Motor neuron (in vitro differentiated cells): ENCODE measurements at places on chromosomes 3 and 15. TPM values are rescaled to one million over a fixed set of nuclear protein-coding genes. Genes with fewer than 3 reads are reported as not detected.
A peak's percentile ranks its signal among the peaks of the same experiment; 100 is the strongest.

Gene TGM4
- total RNA-seq: 0.18 and 0.33 TPM in 2 replicates

Gene PCOLCE2
- 5.8 and 6.6 TPM in 2 replicates for total RNA-seq

Gene CPA3
- total RNA-seq: not detected in 2 replicates

GRCh38 chr3:39379778-39380155, 3.4 kb upstream of the SLC25A38 start:
- no peak for ATAC-seq

DNA sequence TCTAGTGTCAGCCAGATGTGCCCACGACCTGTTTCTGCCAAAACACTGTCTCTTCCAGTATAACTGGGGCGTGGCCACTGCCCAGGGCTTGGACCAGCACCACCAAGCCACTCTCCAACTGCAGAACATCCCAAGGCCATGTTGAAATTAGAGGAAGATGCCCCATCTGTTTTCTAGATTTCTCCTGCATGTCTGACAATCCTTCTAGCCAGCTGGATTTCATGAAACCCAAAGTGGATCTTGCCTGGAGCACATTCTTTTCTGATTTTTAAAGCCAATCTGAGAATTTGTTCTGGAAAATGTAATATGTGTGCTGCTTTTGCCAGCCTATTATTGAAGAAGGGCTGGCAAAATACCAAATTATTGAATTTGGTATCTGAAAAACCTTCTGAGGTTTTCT, 182.5 kb downstream of the SLCO3A1 start:
- no peak for ATAC-seq

- peak; percentile 42 for ATAC-seq
These were observed 121.6 kb downstream of the UBE2E2 start for GRCh38 chr3:23324745-23325144.

Gene ZNF385D
- 3.9 and 4.5 TPM in 2 replicates for total RNA-seq

DNA sequence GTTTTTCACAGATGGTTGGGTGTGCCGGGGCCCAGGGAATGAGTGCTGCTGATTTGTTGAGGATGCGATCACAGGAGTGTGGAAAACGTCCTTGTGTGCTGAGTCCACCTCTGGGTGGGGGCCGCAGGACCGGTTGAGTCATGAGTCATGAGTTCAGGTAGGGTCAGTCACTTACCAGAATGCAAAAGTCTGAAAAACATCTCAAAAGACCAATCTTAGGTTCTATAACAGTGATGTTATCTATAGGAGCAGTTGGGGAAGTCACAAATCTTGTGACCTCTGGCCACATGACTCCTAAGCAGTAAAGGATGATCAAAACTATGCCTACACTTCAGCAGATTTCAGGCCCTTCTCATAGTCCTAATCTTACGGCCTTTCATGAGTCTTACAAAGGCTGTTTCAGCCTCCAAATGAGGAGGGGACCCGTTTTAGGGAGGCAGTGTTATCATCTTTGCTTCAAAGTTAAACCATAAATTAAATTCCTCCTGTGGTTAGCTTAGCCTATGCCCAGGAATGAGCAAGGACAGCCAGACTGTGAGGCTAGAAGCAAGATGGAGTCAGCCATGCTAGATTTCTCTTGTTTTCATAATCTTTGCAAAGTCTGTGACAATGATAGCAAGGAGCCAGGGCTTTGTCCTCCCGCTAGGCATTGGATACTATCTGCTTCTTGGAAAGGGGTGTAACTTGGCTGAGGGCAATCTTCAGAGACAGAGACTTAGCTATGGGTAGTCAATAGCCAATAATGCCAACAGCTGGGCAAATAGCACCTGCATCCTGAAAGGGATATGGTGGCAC, 30.6 kb upstream of the PIAS1 start:
- ATAC-seq: no peak

GRCh38 chr3:121517953-121518655, 27.7 kb downstream of the POLQ start:
- no peak for ATAC-seq

DNA sequence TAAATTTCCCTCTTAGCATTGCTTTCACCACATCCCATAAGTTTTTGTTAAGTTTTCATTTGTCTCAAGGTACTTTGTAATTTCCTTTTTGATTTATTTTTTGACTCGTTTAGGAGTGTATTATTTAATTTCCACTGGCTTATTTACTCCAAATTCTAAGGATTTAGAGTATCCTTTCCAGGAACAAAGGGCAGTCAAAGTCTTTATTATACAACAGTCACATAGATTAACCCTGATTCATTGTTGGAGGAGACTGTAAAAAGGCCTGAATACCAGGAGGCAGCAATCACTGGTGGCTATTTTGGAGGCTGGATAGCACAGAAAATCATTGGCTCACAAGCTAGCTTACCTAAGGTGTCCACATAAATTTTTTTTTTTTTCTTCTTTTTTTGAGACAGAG, 39.9 kb downstream of the OIP5 start:
- no peak for ATAC-seq

Gene SOX14
- total RNA-seq: 8.7 and 9.5 TPM in 2 replicates

GRCh38 chr15:70323111-70323851, 225.6 kb upstream of the TLE3 start:
- ATAC-seq: no peak

- ATAC-seq: no peak
These were observed 9.3 kb upstream of the RPL29 start for GRCh38 chr3:52004906-52005395.

- ATAC-seq: no peak
These were observed 21.8 kb downstream of the PCOLCE2 start for GRCh38 chr3:142866841-142867631.

DNA sequence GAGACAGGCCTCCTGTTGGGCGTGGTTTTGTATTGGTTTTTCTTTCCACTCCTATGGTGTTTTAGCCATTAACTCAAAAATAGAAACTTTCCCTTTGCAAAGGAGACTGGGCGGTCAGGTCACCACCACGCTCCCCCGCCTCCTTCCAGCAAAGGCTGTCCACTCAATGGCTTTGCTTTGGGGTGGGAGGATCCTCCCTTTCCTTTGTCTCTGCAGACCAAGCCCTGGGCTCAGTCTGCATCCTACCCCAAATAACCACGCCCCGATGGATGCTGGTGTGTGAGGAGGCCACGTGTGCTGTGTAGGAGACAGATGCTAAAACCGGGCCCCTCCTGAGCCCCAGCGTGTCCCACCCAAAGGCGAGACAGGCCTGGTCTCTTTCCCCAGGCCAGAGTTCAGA, 68.5 kb downstream of the GRIP2 start:
- no peak for ATAC-seq

DNA sequence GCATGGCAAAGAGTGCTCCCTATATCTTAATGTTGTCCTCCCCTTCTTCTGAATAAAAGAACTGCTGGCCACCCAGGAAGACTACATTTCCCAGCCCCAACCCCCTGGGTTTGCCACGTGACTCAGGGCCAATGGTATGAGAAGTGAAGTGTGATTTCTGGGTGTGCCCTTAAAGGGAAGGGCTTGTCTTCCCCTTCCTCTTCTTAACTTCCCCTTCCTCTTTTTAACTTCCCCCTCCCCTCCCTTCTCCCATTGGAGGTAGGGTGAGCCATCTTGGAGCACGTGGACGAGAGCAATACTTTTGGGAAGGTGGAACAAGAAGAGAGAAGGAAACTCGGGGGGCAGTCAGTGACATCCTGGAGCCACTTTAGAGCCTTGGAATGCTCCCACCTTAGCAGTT, 6.8 kb upstream of the KBTBD12 start:
- no peak for ATAC-seq

DNA sequence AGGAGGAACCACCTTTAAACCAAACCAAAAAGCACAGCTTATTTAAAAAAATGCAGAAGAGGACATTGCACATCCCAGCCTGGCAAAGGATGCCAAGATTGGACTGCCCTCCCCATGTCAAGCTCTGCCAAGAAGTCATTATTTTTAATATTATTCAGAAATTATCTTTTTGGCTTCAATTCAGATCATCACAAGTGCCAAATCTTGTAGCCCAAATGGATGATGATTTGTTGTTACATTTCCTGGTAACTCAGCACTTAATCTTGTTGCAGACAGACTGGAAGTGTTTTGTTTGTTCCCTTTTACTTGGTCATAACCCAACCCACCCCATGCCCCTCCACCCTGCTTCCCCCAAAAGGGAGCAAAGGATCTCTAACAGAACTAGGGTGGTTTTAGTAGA, 28.1 kb upstream of the LXN start:
- no peak for ATAC-seq

GRCh38 chr3:23685541-23686258, 120.1 kb upstream of the UBE2E1 start:
- ATAC-seq: peak; percentile 69

Gene TRANK1
- 1.8 and 3.4 TPM in 2 replicates for total RNA-seq

Gene PRICKLE2
- 2.5 and 3.0 TPM in 2 replicates for total RNA-seq

- ATAC-seq: no peak
These were observed 139.3 kb upstream of the SOX2 start for GRCh38 chr3:181572432-181572831.

DNA sequence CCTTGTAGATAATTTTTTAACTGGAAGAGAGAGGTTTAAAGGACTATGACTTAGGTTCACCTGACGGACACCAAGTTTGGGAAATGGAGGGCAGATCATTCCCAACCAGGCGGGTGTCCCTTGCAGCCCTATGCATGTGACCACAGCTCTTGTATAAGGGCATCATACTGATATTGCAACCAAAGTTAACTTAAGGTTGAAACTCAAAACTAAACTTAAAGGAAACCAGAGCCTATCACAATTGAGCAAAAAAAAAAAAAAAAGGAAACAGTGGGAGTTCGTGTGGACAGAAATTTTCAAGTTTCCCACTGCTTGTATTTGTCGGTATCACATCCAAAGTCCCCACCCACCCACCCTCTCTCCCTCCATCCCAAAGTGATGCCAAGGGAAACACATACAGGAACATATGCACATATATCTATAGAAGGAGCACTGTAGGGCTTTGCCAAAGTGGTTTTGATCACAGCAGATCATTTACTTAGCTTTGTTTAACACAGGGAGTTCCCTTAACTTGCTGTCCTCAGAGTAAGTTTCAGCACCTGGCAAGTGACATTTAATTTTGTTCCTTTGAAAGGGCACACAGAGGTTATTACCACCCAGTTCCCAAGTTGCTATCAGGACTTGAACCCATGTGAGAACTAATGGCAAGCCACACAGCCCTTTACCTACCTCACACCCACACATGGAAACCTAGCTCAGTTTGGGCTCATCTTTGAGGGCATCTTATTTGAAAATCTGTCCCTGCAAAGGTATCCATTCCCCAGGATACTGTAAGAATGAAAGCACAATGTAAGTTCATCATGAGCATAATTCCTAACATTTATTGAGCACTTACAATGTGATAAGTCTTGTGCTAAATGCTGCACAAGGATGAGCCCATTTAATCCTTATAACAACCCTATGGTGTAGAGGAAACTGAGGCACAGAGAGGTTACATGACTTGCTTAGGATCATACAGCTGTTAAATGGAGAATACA, 204.5 kb upstream of the CMC1 start:
- no peak for ATAC-seq

- no peak for ATAC-seq
These were observed 606.9 kb downstream of the MCTP2 start for GRCh38 chr15:94838281-94838680.

- no peak for ATAC-seq
These were observed 39.0 kb downstream of the U2SURP start for GRCh38 chr3:143040261-143040879.

DNA sequence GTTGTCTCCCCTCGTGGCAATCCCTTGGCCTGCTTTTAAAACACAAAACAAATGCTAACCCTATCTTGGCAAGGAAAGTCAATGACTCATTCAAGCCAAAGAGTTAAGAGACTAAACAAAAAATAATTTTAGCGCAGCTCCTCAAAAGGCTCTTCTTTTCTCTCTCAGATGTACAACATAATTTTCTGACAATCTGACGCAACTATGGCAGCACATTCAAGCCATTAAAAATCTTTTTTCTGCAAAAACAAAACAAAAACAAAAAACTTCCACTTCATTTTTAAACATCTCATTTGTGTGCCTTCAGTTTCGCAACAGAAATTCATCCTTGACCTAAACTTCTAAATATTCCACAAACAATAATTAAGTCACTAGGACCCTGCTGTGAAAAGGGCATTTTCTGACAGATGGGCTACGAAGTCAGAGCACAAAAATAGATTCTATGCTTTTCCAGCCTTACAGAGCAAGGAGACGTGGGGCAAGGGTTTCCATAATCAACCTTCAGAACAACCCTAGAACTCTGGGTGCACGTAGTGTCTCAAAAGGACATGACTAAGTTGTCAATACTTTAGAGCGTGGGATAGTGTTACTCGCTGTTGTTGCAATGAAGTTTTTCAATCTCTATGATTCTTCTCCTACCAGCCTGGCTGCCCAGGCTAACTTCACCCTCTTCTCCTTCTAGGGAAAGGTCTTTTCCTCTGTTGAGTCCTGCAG, 84.3 kb downstream of the MB21D2 start:
- ATAC-seq: peak; percentile 37

- no peak for ATAC-seq
These were observed 2.0 kb upstream of the FAM219B start for GRCh38 chr15:74908635-74909034.

DNA sequence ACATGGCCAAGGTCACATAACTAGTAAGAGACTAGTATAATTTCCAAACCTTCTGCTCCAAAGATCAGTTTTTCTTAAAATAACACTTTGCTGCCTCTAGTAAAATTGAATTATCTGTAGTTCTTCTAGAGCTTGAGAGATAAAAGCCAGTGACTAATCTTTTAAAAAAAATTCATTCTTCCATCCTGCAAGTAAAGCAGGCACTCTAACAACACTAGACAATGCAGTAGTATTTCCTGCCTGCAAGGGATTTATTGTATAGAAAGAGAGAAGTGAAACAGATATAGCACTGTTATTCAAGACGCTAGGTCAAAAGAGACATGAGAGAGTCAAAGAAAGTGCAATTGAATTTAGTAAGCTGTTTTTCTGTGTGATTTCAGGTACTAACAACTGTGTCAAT, 159.5 kb upstream of the TBC1D5 start:
- ATAC-seq: no peak

Gene SPTSSB
- 48.0 and 52.1 TPM in 2 replicates for total RNA-seq
